ENCODE measurements at places on chromosomes 12 and 14.

GRCh38 chr14:71121711-71122110 lies 214.5 kb downstream of the PCNX1 start:
- H3K36me3 ChIP-seq, result no peaks in the 10 kb centered on the region
- no peak overlapping the region for H3K4me3 ChIP-seq
- H3K27ac ChIP-seq, result no peak overlapping the region
- H3K27me3 ChIP-seq, result no peaks in the 10 kb centered on the region

DNA sequence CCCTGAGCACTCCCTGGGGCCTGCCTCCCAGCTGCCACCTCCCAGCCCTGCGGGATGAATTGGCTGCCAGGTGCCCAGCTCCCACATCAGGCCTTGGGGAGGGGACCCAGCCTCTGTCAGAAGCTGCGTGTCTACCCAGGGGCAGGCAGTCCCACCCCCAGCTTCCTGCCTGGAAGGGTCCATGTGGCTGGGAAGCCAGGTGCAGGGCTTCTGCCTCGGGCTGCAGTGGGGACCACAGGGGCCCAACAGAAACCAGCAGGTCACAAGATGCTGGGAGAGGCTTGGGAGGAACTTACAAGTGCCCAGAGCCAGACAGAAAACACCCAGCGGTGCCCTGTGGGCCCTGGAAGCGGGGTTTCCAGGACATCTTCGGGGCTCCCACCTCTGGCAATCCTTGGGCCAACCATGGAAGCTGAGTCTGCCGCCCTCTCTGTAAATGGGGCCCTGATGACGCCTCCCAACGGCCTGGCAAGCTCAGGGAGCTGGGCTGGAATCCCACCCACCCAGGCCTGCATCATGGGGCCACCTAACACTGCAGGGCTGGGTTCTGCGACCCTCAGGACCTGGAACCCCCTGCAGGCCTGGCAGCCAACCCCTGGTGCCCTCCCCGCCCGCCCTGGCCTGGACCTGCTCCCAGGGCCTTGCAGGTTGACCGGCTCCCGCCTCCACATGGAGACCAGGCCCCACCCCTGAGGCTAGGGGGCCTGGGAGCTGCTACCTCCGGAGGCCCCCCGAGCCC lies 36.6 kb downstream of the CCNK start:
- H3K27me3 ChIP-seq, result no peaks in the 10 kb centered on the region
- no peaks in the 10 kb centered on the region for H3K36me3 ChIP-seq
- peaks cover 16% of the 10 kb centered on the region for H3K4me1 ChIP-seq
- H3K4me3 ChIP-seq, result no peak overlapping the region

DNA sequence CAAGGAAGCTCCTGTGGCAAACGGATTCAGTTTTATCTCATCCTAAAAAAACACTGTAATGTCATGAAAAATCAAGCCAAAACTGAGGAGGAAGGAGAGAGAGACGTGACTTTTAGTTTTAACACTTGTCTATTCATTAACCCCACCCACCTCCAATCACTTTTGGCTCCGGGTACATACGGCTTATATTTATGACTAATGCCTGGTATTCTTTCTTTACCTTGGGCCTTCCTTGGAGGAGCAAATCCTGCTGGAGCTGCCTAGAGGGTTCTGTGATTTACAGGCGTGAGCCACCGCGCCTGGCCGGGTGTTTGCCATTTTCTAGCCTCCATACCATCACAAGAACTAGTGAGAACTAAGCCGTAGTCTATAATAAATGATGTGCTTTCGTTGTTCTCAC lies 60.8 kb upstream of the RTRAF start:
- no peak overlapping the region for H3K4me3 ChIP-seq
- no peaks in the 10 kb centered on the region for H3K4me1 ChIP-seq
- H3K27me3 ChIP-seq, result no peaks in the 10 kb centered on the region
- DNase-seq, result no peak
- no peaks in the 10 kb centered on the region for H3K36me3 ChIP-seq

DNA sequence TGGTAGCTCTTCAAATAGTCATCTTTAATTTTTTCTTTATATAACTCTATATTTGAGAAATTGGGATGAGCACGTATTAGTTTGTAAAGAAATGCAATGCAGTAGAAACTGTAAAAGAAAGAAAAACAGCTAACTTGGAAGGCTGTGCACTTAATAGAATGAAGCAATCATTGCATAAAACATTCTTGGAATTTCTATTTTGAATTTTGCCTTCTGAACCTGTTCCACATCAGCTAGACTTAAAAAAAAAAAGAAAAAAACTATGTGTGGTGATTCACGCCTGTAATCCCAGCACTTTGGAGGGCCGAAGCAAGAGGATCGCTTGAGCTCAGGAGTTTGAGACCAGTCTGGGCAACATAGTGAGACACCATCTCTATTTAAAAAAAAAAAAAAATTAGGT lies 29.4 kb downstream of the SCN8A start:
- no peak for DNase-seq
- no peak overlapping the region for H3K4me3 ChIP-seq
- no peaks in the 10 kb centered on the region for H3K4me1 ChIP-seq
- H3K36me3 ChIP-seq, result no peaks in the 10 kb centered on the region
- no peaks in the 10 kb centered on the region for H3K27me3 ChIP-seq

GRCh38 chr12:80925237-80925636 lies 12.5 kb downstream of the LIN7A start:
- H3K27me3 ChIP-seq, result no peaks in the 10 kb centered on the region
- DNase-seq, result no peak
- no peak overlapping the region for H3K4me3 ChIP-seq
- no peaks in the 10 kb centered on the region for H3K4me1 ChIP-seq
- H3K36me3 ChIP-seq, result no peaks in the 10 kb centered on the region
- H3K27ac ChIP-seq, result no peak overlapping the region

DNA sequence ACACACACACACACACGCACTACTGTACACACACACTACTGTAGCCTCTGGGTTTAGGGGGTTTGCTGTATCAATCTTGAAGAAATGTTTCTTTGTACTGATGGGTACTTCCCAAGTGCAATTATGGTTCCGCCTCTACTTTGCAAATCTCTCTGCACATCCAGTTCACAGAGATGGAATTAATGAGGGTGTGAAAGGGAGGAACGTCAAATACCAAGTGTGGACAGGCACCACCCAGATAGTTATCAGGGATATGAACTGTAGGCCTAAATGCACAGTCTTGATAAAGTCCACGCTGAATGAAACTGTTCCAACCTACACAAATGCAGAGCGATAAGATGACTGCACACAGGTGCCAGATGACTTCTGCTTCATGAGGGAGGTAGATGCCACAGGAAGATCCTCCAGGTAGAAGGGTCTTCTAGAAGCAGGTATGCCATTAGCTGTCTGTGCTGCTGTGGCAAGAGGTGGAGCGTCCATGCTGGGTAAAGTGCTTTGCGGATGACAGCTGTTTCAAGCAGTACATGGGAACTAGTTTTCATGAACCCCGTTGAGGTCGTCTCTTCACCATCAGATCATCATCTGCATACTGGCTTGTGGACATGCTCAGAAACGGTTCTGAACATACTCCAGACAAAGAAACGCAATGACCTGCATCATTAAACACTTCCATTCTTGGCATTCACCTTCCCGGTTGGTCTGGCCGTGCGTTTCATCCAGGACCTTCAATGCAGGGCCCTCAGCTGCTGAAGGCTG lies 314.3 kb upstream of the RTL1 start:
- H3K4me3 ChIP-seq, result no peak overlapping the region
- no peaks in the 10 kb centered on the region for H3K36me3 ChIP-seq

- no peak for DNase-seq
- no peaks in the 10 kb centered on the region for H3K27me3 ChIP-seq
- H3K27ac ChIP-seq, result no peak overlapping the region
- H3K4me1 ChIP-seq, result no peaks in the 10 kb centered on the region
These were observed 446.4 kb downstream of the EGLN3 start for GRCh38 chr14:33504246-33505099.

GRCh38 chr12:51635346-51635745 lies 44.3 kb downstream of the SCN8A start:
- H3K27ac ChIP-seq, result no peak overlapping the region
- DNase-seq, result no peak
- H3K36me3 ChIP-seq, result no peaks in the 10 kb centered on the region
- H3K4me1 ChIP-seq, result no peaks in the 10 kb centered on the region
- no peaks in the 10 kb centered on the region for H3K27me3 ChIP-seq

- H3K4me1 ChIP-seq, result no peaks in the 10 kb centered on the region
- no peak overlapping the region for H3K27ac ChIP-seq
- no peaks in the 10 kb centered on the region for H3K27me3 ChIP-seq
- no peak overlapping the region for H3K4me3 ChIP-seq
- no peaks in the 10 kb centered on the region for H3K36me3 ChIP-seq
These were observed 49.6 kb downstream of the GRIP1 start for GRCh38 chr12:66629138-66629870.

DNA sequence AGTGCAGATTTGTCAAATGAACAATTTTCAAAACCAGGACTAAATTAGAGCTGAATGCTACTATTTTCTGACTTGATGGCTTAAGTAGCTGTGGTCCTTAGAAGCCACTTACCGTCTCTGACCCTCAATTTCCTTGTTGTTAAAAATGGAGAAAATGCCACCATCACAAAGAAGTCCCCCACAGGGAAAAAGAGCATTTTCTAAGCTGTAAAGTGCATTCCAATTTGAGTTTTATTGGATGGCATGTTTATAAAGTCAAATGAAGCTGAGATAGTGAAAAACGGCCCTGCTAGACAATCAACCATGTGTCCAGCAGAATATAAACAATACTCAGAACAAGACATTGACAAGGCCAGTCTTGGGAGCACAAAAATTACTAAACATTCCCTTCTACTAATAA lies 53.6 kb downstream of the GOLGA5 start:
- no peaks in the 10 kb centered on the region for H3K27me3 ChIP-seq
- no peaks in the 10 kb centered on the region for H3K36me3 ChIP-seq
- no peak for DNase-seq
- no peak overlapping the region for H3K27ac ChIP-seq
- H3K4me3 ChIP-seq, result no peak overlapping the region

GRCh38 chr14:92938235-92938875 lies 15.4 kb downstream of the CHGA start:
- DNase-seq, result no peak
- no peaks in the 10 kb centered on the region for H3K36me3 ChIP-seq
- H3K4me1 ChIP-seq, result no peaks in the 10 kb centered on the region
- no peaks in the 10 kb centered on the region for H3K27me3 ChIP-seq
- H3K4me3 ChIP-seq, result no peak overlapping the region

GRCh38 chr12:9856894-9857293 lies 12.3 kb downstream of the CLEC2B start:
- no peak for DNase-seq
- H3K4me3 ChIP-seq, result no peak overlapping the region
- no peaks in the 10 kb centered on the region for H3K27me3 ChIP-seq

GRCh38 chr12:2212537-2212936 lies 159.8 kb downstream of the CACNA1C start:
- peak overlapping the region; percentile 20 for H3K27ac ChIP-seq
- DNase-seq, result no peak
- H3K27me3 ChIP-seq, result no peaks in the 10 kb centered on the region

DNA sequence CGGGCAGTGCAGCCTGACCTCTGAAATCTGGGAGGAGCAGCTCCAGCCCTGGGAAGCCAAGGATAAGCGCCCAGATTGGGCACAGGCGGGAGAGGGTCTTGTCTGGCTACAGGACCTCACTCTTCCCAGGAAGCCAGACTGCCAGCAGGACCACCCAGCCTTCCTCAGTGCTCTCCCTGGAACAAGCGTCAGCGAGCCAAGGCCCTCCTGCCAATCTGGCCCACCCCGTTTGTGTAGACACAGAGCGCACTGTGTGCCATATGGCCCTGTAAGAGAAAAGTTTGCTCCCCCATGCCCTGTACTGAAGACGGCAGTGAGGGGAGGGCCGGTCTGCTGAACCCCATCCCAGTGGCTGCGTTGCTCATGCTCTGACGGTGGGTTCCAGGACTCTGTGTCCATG lies 1.2 kb upstream of the C14orf180 start:
- H3K4me3 ChIP-seq, result no peak overlapping the region
- no peaks in the 10 kb centered on the region for H3K4me1 ChIP-seq
- H3K27me3 ChIP-seq, result no peaks in the 10 kb centered on the region

- H3K4me3 ChIP-seq, result no peak overlapping the region
- H3K27ac ChIP-seq, result no peak overlapping the region
- H3K27me3 ChIP-seq, result no peaks in the 10 kb centered on the region
- no peaks in the 10 kb centered on the region for H3K36me3 ChIP-seq
- DNase-seq, result no peak
- no peaks in the 10 kb centered on the region for H3K4me1 ChIP-seq
These were observed 74.4 kb downstream of the C12orf42 start for GRCh38 chr12:103421402-103421801.

- no peaks in the 10 kb centered on the region for H3K36me3 ChIP-seq
- no peak for DNase-seq
- H3K27me3 ChIP-seq, result no peaks in the 10 kb centered on the region
- no peak overlapping the region for H3K4me3 ChIP-seq
These were observed 2.1 kb downstream of the GPX2 start for GRCh38 chr14:64940336-64940910.

- peaks cover 18% of the 10 kb centered on the region for H3K4me1 ChIP-seq
- DNase-seq, result no peak
- H3K36me3 ChIP-seq, result no peaks in the 10 kb centered on the region
- peak overlapping the region; percentile 82 for H3K27ac ChIP-seq
These were observed 23.1 kb upstream of the RNASE12 start for GRCh38 chr14:20614038-20614840.

GRCh38 chr12:30286345-30286926 lies 409.2 kb downstream of the IPO8 start:
- no peaks in the 10 kb centered on the region for H3K4me1 ChIP-seq
- DNase-seq, result no peak
- H3K27ac ChIP-seq, result no peak overlapping the region
- H3K27me3 ChIP-seq, result no peaks in the 10 kb centered on the region
- H3K36me3 ChIP-seq, result no peaks in the 10 kb centered on the region

GRCh38 chr14:67263499-67264149 lies 22.4 kb downstream of the PALS1 start:
- H3K4me3 ChIP-seq, result no peak overlapping the region
- no peaks in the 10 kb centered on the region for H3K27me3 ChIP-seq
- H3K4me1 ChIP-seq, result peaks cover 29% of the 10 kb centered on the region
- no peak for DNase-seq
- H3K36me3 ChIP-seq, result no peaks in the 10 kb centered on the region

DNA sequence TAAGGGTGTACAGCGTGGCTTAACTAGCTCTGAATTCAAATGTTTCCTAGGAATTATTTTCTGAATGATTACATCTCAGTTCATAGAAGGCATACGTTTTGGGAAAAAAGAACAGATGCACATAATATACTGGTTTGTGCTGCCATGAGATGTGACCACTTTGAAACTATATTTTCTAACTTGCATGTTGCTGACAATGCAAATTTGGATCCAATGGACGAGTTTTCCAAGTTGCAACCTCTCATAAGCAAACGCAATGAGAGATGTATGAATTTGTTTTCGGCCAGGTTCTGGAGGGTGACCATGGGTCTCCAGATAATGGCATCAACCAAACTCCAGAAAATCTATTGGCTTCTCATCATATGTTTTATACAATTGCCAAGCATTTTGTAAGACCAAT lies 1445.4 kb downstream of the AACS start:
- no peak for DNase-seq
- H3K36me3 ChIP-seq, result no peaks in the 10 kb centered on the region
- no peak overlapping the region for H3K27ac ChIP-seq
- H3K4me3 ChIP-seq, result no peak overlapping the region
- no peaks in the 10 kb centered on the region for H3K4me1 ChIP-seq

GRCh38 chr12:129830796-129831195 lies 73.0 kb downstream of the TMEM132D start:
- no peaks in the 10 kb centered on the region for H3K36me3 ChIP-seq
- no peaks in the 10 kb centered on the region for H3K4me1 ChIP-seq
- no peak for DNase-seq
- H3K4me3 ChIP-seq, result no peak overlapping the region

- no peaks in the 10 kb centered on the region for H3K4me1 ChIP-seq
- DNase-seq, result no peak
- no peaks in the 10 kb centered on the region for H3K27me3 ChIP-seq
These were observed 335.6 kb downstream of the SYT1 start for GRCh38 chr12:79200176-79200575.
